Tibial nerve (tissue), 4 donors: ENCODE measurements at places on chromosomes 5 and 9.

DNA sequence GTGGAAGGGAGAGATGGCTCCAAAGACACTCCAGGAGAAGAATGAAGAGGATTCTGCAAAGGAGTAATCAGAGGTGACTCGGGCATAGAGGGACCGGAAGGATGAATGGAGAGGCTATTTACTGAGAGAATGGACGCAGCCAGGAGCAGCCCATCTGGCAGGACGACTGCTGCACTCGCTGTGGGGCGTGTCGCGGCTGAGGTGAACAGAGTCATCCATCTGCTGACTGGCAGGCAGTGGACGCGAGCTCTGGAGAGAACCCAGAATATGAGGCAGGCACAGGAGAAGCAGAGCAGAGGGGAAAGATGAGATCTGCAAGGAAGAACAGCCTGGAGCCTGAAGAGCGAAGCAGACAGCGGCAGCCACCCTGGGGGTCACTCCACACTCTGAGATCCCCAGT lies 16.4 kb downstream of the FGF1 start:
- DNase-seq, result no peak

DNA sequence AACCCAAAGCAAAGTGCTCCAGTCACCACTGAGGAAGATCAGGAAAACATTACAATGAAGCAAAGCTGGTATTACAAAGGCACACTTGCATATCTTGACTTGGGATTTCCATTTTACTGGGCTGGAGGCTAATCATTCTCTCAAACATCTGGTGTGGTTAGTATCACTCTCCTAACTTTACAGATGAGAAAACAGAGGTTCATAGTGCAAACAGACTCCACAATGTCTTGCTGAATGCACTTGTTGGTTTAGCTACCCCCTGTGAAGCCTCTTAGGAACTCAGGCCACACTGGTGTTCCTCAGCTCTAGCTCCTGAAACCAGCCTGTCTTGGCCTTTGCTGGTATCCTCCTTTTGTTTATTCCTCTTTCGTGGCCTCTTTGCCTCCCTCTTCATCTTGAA lies 29.5 kb upstream of the SMAD5 start:
- no peak for DNase-seq

DNA sequence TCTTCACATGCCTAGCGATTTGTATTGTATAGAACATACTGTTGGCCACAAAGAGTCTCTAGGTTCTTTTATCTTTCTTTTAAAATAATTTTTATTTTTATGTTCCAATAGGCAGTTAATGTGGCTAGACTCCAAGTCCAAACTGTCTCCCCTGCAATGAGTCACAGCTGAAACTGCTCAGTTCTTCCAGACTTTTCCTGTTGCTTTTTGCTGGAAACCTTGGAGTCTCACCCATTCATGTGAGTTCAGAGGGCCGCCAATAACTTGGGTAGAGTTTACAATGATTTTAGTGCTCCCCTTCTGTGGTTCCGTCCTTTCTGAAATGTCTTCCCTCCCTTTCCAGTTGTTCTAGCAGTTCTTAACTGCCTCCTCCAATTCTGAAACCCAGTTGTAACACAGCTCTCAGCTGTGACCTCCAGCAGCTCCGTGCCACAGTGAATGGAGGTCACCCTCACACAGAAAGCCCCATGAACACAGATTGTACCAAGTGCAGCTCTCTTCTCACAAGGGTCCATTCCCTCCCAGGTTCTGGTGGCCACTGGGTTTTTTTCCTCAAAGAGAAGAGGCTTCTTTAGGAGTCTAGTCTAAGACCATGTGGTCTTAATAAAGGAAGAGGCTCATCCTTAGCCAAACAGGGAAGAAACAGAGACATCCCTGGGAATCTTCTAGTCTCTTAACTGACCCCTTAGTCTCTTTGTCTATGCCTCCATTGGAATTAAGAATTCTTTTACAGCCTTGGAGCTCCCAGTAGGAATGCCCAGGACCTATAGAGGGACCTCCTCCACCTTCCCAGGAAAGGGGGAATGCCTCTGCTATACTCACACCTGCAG lies 198.5 kb downstream of the SPOCK1 start:
- no peak for DNase-seq

- DNase-seq, result no peak
Measured at GRCh38 chr9:19050637-19051591, 1.7 kb downstream of the RRAGA start.

- no peak for DNase-seq
Measured at GRCh38 chr5:39058178-39058921, 15.8 kb downstream of the RICTOR start.

DNA sequence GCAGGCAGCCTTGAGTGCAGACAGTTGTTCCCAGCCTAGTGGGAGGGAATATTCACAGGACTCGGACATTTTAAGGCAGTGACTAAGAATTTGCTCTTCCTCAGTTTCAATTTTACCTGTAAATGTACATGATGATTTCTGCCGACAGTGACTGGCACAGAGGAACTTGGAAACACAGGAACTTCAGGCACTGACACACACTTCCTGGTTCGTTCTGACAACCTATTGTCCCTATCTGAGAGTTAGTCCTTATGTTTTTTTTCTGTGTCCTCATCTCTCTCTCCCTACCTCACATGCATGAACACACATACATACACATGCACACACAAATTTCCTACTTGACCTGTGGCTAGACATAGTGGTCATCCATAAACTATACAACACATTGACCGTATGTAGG lies 89.4 kb upstream of the CD180 start:
- DNase-seq, result no peak

- no peak for DNase-seq
Measured at GRCh38 chr9:135394699-135395645, 84.6 kb upstream of the PPP1R26 start.

DNA sequence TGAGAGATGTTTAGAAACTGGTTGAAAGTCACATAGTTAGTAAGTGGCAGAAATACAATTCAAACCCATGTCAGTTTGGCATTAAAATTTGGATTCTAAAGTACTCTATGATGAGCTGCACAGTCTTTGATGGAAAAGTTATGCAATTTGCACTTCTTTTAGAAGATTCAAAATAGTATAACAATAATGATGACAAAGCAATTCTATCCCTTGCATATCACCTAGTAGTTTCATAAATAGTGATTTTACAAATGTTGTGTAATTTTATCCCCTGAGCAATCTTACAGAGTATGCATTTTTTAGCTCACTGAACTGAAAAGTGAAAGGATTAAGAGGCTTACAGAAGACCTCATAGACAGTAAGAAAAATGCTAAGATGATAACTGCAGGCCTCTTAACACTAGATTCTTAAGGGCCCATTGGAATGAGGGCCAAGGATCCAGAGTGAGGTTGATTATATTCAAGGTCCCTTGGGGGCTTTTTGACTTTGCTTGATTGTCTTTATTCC lies 3.7 kb downstream of the C5orf46 start:
- DNase-seq, result no peak

GRCh38 chr9:126532019-126532462 lies 81.7 kb upstream of the LMX1B start:
- DNase-seq, result no peak

DNA sequence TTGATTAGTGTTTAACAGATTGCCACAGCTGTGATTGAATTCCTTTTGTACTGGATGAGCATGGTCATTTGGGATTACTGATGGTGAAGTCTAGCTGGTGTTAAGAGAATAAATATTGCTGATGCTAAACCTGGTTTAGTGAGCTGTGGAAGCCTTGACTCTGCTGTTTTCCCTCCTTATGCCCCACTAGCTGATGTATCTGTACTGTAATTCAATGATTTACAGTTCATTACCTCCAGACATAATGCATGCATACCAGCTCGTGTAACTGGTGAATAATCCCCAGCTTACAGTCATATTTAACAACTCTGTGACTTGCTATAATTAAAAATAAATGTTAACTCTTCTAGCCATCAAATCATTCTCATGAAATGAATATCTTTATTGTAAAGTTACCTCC lies 1.7 kb upstream of the CMYA5 start:
- no peak for DNase-seq

GRCh38 chr5:61402244-61402823 lies 70.3 kb downstream of the ZSWIM6 start:
- no peak for DNase-seq

- DNase-seq, result no peak
Measured at GRCh38 chr9:99362321-99362720, 140.2 kb downstream of the SEC61B start.

GRCh38 chr5:9188956-9189355 lies 356.9 kb downstream of the SEMA5A start:
- no peak for DNase-seq

DNA sequence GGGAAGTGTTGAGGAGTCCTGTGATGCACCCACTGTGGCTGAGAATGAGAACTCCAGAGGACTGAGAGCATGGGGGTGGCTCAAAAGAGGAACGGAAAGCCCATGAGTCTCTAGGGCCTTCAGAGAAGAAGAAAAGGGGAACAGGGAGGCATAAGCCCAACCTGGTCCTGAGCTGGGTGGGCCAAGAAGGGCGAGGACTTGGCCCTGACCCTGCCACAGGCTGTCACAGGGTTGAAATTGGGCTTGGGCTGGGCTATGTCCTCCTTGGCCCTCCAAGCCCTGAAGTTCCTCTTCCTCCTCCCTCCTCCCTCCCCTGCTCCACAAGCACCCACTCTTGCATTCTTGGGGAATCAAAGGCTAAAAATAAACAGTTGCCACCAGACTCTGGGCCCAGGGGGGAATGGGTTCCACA lies 49.3 kb upstream of the PPARGC1B start:
- no peak for DNase-seq
